CD4-positive, alpha-beta T cell (primary cell): ENCODE measurements at places on chromosomes 1 and 21.
A peak's percentile ranks its signal among the peaks of the same experiment; 100 is the strongest.

GRCh38 chr1:3316340-3316943 is 138.0 kb upstream of the ARHGEF16 start:
- no peak for DNase-seq

- no peak for DNase-seq
Observed at GRCh38 chr1:190475421-190476141, 2.1 kb downstream of the BRINP3 start.

- DNase-seq = peak; percentile 82
Observed at GRCh38 chr1:2231532-2232254, 3.6 kb downstream of the SKI start.

GRCh38 chr1:14485285-14485684 is 113.2 kb upstream of the KAZN start:
- DNase-seq = no peak

GRCh38 chr1:235068158-235069121 is 60.2 kb downstream of the TOMM20 start:
- no peak for DNase-seq

- DNase-seq = no peak
Observed at GRCh38 chr21:24023402-24023801, 1583.9 kb downstream of the MRPL39 start.
